ENCODE measurements at places on chromosomes 12 and 14.

- DNase-seq, result no peak
Observed at GRCh38 chr12:3991798-3992580, 118.8 kb upstream of the PARP11 start.

DNA sequence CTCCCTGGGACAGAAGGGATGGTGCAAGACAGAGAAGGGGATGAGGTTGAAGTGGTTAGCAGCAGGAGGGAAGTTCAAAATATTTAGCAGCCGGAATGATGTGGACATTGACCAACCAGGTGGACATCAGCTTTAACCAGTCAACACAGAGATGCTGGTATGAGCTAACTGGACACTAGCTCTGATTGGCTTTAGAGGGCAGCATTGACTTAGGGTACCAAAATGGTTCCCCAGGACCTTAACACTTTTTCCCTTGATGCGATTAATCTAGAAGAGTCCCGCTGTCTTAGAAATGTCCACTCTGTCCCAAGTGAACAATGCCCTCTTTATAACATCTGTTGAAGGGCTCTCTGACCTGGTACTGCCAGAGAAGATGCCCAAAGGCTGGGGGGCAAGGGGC lies 134.0 kb upstream of the GSC start:
- no peak for DNase-seq

DNA sequence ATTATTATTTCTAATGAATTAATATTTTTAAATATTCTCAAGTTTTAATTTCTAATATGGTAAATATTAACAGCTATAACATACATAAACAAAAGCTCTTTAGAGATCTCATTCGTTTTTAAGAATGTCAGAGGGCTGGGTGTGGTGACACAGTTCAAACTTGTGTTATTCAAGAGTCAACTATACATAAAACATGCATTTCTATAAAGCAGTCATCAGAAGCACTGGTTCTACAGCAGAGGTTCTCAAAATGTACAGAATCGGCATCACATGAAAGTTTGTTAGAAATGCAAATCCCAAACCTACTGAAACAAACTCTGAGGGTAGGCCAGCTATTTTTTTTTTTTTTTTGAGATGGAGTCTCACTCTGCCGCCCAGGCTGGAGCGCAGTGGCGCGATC lies 34.6 kb downstream of the CLIP1 start:
- DNase-seq, result no peak

DNA sequence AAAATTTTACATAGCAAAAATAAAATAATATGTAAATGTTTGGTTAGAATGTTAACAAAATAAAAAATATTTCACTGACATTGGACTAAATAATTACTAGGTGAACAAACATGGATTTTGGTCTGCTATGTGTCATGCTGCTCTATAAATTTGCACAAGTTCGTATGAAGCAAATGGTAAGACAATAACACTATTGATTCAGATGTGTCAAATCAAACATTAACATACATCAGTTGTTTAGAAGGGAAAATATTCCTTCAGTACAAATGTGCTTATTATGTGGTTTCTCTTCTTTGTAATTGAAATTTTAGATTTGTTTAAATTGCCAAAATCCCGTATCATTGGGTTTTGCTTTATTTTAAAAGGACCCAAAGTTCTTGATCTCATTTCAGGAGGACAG lies 46.9 kb downstream of the PAWR start:
- no peak for DNase-seq

DNA sequence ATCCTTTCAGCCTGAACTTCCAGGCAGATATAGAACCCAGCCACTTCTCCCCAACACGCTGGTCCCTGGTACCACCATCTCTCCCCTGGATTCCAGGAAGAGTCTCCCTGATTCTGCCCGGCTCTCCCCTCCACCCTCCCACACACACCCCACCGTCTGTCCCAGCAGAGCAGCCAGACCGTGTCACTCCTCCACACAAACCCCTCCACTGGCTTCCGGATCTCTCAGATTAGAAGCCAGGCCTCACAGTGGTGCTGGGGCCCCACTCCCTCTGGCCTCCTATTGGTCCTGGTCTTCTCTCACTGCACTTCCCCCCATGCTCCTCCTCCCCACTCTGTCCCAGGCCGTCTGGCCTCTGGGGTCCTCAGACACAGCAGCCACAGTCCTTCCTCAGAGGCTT lies 52.4 kb upstream of the CDKN3 start:
- DNase-seq, result no peak

- no peak for DNase-seq
Observed at GRCh38 chr14:95662376-95663186, 23.6 kb upstream of the TCL1B start.

- no peak for DNase-seq
Observed at GRCh38 chr14:44945264-44945663, 16.5 kb downstream of the KLHL28 start.

GRCh38 chr12:31234955-31235867 lies 90.7 kb downstream of the SINHCAF start:
- DNase-seq, result peak; percentile 36

GRCh38 chr12:2016862-2017545 lies 12.7 kb upstream of the DCP1B start:
- DNase-seq, result no peak
